ENCODE measurements at places on chromosomes 7 and 10.

- DNase-seq = peak; percentile 24
Observed at GRCh38 chr7:44769776-44770294, 21.2 kb downstream of the ZMIZ2 start.

DNA sequence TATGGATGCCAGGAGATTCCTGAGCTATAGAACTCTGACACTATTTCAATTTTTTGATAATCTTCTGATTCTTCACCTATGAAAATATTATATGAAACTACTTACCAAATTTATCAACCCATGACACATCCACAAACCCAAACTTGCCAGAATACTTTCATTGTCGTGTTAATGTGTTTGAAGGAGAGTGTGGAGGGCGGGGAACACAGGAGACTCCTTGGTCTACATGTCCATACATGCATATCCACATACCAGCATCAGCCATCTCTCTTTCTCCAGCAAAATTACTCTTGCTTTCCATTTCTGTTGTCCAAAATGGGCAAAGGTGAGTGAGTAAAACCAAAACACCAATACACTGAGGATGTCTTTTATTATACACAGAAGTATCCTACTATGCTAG is 23.5 kb upstream of the BPGM start:
- no peak for DNase-seq

DNA sequence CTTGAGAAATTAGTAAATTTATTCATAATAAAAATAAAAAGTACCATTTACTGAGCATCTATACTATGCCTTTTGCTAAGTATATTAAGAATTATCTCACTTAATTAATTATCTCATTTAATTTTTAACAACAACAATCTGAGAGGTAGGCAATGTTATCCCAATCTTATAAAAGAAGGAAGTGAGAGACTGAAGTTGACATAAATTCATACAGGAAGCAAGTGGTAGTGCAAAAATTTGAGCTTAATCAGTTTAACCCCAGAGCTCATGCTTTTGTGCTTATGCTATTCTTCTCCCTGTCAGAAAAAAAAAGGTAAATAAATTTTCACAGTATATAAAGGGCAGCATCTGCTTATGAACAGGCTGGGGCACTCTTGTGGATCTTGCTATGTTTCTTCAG is 2.7 kb upstream of the LIPF start:
- DNase-seq = no peak

DNA sequence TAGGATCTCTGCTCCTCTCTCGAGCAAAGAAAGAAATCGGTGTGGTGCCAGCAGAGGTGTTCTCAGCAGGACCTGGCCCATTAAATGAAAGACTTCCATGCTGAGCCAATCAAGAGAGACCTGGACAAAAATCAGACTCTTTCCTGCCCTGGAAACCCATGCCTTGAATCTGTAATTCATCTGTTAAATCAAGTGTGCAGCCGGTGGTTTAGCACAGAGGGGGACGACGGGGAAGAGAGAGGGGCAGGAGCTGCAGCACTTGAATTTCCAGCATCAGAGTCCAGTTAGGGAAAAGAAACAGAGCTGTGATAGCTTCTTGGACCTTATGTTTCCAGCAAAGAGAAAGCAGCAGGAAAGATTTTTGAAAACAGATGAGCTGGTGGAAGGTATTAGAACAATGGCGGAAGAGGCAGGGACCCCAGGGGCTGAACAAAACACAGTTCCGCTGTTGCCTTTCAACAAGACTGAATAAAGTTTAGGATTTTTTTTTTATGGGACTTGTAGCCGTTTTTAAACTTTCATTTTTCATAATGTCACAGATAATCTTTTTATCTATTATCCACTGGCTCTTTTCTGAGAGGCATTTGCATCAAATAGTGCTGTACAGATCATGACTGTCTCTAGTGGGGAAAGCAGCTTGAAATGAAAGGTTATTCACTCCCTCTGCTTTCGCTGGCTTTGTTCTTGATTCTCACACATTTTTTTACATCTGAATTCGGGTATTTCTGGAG is 543.6 kb upstream of the GALNT17 start:
- no peak for DNase-seq
